ENCODE measurements at places on chromosomes 11 and 22. TPM values are rescaled to one million over a fixed set of nuclear protein-coding genes. Genes with fewer than 3 reads are reported as not detected.

GRCh38 chr11:69928121-69928520 is 108.9 kb upstream of the FGF3 start:
- no peak for DNase-seq

DNA sequence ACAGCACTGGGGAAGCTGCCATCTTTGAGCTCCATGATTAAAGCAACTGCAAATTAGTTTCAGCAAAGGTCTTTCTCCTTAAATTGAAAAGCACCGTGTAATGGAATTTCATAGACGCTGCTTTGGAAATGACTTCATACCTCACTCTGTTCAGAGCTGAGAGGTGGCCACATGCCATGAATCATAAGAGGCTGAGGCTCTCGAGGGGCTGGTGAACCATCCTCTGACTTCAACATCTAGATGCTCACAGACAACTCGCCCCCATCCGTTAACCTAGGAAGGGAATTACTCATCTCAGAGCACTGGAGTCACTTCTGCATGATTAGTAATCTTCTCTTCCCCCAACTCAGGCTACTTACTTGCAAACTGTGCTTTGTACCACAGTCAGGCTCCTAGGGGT is 122.3 kb downstream of the RCN1 start:
- DNase-seq: no peak

GRCh38 chr11:50075856-50076255 is 43.2 kb downstream of the OR4C45 start:
- no peak for DNase-seq

Gene SIK2
- total RNA-seq: 9.9 TPM

GRCh38 chr22:29635734-29636357 is 32.4 kb downstream of the NF2 start:
- no peak for DNase-seq

DNA sequence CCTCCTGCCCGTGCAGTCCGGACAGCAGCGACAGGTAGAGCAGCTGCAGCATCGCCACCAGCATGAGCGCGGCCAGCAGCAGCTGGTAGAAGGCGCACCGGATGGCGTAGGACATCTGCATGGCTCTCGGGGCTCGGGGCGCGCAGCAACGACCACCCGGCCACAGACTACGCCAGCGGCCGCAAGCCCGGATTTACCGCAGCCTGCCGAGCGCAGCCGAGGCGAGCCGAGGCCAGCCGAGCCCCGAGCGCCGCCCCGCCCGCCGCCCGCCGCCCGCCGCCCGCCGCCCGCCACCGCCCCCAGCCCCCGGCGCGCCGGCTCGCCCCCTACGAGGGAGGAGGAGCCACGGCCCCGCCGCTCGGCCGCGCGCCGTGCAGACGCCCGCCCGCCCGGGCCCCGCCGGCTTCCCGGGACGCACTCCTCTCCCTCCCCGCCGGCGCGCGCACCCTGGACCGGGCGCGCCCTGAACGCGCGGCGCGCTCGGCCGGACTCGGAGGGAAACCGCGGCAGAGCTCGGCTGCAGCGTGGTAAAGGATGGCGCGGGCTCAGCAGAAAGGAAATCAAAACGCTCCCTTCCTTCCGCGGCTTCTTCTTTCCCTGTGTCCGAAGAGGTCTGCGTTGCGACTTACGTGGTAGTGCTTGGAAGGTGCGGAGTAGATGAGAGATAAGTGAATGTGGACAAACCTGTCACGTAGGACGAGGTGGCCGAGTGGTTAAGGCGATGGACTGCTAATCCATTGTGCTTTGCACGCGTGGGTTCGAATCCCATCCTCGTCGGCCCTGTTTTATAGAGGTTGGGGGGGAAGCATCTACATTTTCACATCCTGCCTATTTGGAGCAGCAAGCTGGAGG is at the start of gene B4GAT1:
B4GAT1 (minus strand) TSS at position 205 of the 852 bp plus-strand sequence; CDS start at position 121, 84 bp downstream.
- peak; percentile 64 for DNase-seq

- no peak for DNase-seq
Measured at GRCh38 chr11:104490182-104490581, 326.2 kb upstream of the PDGFD start.

- no peak for DNase-seq
Measured at GRCh38 chr11:17697175-17697949, 22.0 kb upstream of the MYOD1 start.

DNA sequence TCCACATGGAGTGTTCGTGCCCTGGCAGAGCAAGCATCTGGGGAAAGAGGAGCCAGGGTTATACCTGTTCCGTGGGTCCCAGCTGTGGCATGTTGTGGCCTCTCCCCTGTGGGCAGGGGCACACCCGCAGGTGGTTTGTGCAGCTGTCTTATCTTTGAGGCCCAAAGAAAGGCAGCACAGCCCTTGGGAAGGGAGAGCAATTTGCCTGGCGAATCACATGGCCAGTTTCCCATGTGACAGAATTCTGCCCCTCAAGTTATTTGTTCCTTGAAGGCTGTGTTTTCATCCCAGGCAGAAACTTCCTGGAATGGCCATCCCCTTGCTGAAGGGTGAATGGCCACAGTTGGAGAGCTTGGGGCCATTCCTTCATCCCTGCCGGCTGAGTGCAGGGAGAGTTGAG is 16.4 kb upstream of the COX8A start:
- no peak for DNase-seq

DNA sequence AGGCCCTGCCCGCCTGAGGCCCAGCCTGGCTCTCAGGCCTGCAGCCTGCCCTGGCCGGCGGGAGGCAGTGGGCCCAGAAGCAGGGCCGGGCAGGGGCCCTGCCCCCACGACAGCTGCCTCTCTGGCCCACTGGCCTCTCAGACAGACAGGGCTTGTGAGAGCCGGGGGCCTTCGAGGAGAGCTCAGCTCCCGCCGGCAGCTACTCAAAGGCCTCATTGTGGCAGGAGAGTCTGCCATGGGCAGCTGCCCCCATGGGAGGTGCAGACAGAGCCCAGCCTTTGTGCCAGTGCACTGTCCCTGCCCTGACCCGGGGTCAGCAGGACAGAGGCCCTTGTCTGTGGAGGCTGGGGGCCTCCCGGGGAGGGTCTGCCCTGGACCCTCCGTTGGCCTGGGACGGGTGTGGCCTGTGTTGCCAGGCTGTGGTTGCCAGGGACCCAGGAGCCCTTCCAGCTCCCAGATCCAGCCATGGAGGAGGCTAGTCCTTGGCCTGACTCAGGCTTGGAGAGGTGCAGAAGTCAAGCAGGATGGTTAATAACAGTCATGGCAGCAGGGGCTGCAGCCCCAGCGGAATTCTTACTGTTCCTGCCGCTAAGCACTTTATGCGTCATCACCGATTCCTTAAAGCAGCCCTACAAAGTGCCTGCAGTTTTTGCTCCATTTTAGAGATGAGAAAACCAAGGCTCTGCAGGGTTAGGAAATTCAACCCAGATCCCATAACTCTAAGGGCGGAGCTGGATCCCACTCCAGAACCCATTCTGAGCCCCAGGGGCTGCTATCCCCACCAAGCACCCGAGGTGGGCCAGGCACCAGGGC is 12.5 kb downstream of the FLRT1 start:
- no peak for DNase-seq

DNA sequence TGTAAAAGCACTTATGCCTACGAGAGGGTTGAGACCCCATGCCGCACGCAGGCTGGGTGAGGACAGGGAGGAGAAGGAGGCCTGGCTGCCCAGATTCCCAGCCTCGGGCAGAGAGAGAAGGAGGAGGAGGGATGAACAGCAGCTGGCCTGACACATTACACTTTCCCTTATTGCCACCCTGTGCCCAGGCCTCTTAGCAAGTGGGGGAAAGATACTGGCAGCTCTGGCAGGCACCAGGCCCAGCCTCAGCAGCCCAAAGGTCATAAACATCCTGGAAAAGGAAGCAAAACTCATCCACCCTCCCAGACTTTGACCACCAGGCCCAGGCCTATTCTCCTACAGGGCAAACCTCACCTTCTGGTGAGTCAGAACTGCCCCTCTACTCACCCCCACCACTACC is 4.7 kb downstream of the PLAAT3 start:
- DNase-seq: no peak

DNA sequence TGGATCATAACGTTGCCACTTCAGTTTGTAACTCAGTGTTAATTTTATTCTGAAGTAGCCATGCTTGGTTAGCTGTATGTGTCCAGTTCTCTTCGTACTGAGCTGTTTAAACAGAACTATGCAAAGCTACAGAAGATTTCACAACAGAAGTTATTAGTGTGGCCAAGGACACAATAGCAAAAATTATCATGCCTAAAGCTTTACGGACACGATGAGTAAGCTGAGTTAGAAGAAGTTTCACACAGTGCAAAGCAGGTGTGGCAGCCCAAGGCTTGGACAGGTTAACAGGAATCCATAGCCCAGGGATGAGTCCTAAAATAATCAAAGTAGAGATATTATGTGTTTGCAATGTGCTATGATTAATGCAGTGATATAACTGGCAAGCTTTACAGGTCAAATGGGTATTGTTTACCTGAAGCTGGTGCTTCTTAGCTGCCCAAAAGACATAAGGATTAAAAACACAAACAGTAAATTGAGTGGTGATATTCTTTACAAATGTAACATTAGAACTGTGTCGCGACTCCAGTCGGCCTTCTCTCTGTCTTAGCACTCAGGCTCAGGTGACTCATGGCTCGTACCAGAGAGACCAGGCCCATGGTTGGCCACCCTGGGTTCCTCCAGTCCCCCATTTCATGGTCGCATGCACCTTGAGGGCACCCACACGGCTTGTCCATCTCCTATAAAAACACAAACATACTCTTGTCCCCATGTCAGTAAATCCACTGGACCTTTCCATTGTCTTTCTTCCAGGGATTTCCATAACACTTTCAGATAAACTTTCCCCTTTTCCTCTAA is 35.5 kb upstream of the NCAM1 start:
- no peak for DNase-seq

DNA sequence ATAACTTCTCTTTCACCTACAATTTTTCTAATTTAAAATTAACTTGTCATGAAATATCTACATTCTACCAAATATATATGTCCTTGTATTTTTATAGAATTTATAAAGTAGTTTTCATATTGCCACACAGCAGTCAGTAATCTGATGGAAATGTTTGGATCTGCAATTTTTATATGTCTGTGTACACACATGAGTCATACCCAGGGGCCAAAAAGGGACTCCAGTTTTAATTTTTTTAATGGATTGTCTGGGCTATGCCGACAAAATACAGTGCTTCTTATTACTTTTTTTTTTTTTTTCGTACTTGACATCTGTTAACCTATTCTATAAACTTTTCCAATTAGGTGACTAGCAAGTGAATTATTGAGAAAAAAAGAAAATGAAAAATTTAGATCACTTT is 6.3 kb downstream of the GUCY1A2 start:
- no peak for DNase-seq

Gene ADM
- total RNA-seq: 50.0 TPM

Gene APOBEC3G
- total RNA-seq: 8.3 TPM

DNA sequence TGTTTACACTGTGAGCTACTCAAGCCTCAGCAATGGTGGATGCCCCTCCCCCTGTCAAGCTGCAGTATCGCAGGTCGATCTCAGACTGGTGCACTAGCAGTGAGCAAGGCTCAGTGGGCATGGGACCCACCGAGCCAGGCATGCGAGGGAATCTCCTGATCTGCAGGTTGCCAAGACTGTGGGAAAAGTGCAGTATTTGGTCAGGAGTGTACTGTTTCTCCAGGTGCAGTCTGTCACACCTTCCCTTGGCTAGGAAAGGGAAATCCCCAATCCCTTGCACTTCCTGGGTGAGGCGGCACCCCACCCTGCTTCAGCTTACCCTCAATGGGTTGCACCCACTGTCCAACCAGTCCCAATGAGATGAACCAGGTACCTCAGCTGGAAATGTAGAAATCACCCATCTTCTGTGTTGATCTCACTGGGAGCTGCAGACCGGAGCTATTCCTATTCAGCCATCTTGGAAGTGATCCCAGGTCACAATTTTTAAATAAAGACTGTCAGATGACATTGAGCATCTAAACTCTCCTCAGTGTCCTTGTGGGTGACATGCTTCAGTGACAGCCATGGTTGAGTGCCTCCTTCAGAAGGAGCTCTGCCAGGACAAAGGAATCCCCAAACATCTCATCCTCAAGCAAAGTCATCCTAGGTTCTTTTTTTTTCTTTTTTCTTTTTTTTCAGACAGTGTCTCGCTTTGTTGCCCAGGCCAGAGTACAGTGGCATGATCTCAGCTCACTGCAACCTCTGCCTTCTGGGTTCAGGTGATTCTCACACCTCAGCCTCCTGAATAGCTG is 10.8 kb downstream of the SLC22A24 start:
- DNase-seq: no peak

Gene SNX32
- total RNA-seq: not detected

- DNase-seq: no peak
Measured at GRCh38 chr22:20013382-20013871, 3.2 kb downstream of the ARVCF start.

Gene BDNF
- total RNA-seq: 0.42 TPM

Gene NPAS4
- total RNA-seq: 6.6 TPM

DNA sequence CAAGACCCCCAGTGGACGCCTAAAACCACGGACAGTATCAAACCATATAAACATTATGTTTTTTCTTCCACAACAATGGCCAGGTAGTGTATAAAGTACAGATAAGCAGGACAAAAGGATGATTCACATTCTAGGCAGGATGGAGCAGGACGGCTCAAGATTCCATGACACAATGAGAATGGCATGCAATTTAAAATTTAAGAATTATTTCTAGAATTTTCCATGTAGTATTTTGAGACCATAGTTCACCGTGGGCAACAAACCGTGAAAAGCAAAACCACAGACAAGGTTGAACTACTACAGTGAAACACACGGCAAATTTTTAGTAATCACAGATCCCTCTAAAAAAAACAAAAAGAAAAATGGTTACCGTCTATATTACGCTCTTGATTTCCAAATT is 7.5 kb downstream of the NARS2 start:
- no peak for DNase-seq

Gene FBLN1
- 587 TPM for total RNA-seq

- DNase-seq: no peak
Measured at GRCh38 chr11:128473636-128474035, 113.7 kb downstream of the ETS1 start.

- no peak for DNase-seq
Measured at GRCh38 chr22:24772493-24773220, 1.9 kb downstream of the PIWIL3 start.

DNA sequence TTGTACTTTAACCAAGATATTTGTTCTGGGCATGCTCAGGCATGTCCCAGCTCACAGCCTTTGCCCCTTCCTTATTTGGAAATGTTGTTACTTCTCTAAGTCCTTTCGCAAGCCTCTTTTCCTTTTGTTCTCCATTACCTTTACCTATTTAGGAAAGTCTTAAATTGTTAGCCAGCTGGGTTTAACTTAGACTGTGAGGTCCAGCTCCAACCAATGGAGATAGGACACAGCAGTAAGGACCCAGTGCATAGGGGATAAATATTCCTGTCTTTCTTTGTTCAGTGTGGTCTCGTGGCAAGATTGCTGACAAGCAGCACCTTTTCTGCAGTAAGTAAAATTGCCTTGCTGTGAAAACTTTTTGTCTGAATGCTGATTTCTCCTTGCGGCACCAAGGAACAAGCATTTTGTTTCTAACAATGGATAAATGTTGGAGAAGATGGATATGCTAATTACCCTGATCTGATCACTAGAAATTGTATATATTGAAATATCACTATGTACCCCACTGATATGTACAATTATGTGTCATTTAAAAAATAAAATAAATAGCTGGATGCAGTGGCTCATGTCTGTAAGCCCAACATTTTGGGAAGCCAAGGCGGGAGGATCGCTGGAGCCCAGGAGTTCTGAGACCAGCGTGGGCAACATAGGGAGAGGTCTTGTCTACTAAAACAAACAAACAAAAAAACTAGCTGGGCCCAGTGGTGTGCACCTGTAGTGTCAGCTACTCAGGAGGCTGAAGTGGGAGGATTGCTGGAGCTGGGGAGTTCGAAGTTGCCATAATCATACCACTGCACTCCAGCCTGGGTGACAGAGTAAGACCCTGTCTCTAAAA is 31.9 kb upstream of the FTH1 start:
- DNase-seq: no peak

GRCh38 chr11:18230859-18231258 is 5.7 kb downstream of the SAA4 start:
- DNase-seq: no peak
